GF-D8 (cell line): ENCODE measurements at places on chromosomes 7 and 10.

GRCh38 chr7:43649755-43650274, 66.9 kb downstream of the STK17A start:
- peak; percentile 82 for DNase-seq

GRCh38 chr7:99040104-99040958, 103.6 kb downstream of the SMURF1 start:
- no peak for DNase-seq

DNA sequence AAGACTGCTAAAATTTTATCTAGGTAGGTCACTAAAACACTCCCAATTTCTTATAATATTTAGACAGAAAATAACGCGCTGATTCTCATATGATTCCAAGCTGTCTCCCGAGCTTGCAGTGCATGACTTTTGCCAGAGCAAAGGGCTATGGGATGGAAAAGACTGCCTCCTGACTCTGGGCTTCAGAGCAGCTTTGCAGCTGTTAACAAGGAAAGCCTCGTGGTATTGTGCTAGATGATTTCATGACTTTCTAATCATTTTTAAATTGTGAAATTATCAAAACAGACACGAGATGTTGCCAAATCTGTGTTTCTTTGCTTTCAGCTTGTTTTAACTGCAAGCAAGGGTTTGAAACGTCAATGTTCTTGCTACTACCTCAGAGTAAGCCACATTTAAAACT, 238.3 kb downstream of the AGMO start:
- DNase-seq = no peak

GRCh38 chr7:20172736-20173334, 44.3 kb downstream of the MACC1 start:
- DNase-seq = peak; percentile 18

DNA sequence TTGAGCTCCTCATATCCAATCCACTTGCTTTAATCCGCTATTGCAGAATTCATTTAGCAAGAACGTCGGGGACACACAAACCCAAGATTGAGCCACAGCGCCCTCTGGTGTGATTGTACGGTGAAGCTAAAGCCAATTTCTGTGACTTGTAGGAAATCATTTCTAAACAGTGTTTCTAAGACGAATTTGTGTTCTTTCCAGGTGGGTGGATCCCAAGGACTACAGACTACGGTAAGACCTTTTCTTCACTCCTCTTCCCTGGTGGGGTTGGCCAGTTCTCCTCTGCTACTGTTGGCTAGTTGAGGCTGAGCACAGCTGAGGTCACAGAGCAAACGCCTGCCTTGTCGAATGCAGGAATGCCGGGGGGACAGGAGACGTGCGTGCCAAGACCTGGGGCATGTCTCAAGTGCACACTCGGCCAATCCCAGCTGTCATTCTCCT, 5.2 kb downstream of the DMBT1 start:
- DNase-seq = no peak

- no peak for DNase-seq
Measured at GRCh38 chr7:32155712-32156111, 85.5 kb upstream of the PDE1C start.

DNA sequence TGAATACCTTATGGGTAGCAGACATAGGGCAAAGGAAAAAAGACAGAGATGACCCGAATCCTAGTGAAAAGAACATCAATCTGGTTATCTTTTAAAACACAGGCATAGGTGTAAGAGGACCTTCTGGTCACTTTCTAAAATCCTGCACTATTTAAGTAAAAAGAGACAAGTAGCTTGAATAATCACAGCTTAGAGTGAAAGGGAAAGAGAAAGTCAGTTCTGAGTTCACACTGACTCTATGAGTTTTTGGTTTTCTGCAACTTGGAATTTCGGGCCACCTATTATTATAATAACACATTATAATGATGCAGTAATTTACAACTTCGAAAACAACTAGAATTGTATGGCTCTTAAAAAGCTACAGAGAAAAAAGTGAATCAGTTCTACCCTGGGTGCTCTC, 247.8 kb downstream of the DOCK4 start:
- no peak for DNase-seq

DNA sequence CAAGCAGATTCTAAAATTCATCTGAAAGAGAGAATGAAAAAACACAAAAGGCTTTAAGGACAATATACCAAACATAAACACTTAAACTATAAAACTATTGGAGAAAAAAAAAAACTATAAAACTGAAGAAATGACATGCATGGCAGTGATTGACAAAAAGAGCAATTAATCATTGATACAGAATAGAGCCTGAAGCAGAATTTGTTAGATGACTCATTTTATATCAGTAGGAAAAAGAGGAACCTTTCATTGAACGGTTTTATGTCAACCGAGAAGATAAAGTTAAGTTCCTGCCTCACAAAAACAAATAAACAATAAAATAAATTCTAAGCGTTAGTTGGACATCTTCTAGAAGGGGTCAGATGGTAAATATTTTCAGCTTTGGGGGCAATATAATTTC, 23.3 kb downstream of the NPY start:
- DNase-seq = no peak

GRCh38 chr7:139095194-139095659, 14.3 kb downstream of the ZC3HAV1 start:
- DNase-seq = peak; percentile 94

- no peak for DNase-seq
Measured at GRCh38 chr7:43155636-43156035, 43.2 kb downstream of the HECW1 start.

DNA sequence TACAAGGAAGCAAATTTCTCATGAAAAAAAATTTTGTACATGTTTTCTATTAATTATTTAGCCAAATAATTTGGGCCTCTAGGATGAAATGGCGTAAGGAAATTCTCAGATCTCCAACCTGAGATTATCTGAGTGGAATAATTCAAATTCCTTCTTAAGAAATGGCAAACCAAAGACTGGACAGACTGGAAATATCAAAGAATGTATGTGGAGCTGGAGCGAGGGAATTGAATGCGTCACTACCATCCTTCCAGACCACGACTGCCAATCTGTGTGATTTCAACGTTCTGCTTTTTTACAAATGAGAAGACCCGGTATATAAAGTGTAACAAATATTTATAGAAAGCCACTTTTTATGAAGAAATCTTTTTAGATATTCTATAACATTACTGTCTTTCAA, 12.4 kb upstream of the BLNK start:
- DNase-seq = no peak

DNA sequence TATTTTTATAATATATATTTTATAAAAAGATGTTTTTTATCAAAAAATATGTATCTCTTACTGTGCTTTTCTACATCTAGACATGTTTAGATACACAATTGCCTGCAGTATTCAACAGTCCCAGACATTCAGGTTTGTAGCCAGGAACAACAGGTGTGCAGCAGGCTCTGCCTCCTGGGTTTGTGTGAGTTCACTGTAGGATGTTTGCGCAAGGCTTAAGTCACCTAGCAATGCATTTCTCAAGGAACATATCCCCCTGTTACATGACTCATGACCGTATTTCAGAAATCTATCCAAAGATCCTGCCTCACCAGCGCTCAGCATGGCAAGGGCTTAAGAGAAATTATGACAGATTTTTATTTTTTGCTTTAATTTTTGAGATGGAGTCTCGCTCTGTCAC, 41.5 kb downstream of the PITRM1 start:
- no peak for DNase-seq

DNA sequence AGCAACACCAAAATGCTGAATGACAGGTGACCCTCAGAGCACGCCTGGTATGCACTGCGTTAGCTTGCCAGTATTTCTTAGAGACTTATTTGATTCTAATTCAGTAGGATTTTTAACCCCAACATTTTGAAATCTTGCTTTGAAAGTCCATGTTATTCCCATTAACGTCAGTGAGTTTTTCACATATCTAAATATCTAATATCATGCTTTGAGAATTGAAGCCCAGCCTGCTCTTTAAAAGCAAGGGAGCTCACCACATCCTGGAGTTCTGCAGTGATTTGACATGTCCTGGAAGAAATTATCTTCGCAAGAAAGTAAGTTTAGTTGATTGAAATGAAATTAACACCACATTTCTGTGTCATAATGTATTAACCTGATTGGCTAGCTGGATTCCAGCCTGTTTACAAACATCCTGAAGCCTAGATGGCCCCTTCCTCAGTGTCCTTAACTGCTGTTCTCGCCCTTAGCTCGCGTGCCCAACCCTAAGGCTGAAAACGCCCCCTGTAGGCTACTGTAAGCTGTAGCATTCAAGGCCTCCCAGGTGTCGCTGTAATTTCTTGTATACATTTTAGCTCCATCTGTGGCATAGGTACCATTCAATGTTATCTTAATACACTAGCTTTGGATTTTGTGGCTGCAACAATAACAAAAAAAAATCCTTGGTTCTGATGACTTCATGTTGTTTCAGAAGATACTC, 191.5 kb downstream of the MGMT start:
- no peak for DNase-seq

GRCh38 chr7:53768186-53768585, 732.8 kb downstream of the POM121L12 start:
- DNase-seq = no peak

- DNase-seq = no peak
Measured at GRCh38 chr10:61343796-61344195, 109.4 kb downstream of the TMEM26 start.

DNA sequence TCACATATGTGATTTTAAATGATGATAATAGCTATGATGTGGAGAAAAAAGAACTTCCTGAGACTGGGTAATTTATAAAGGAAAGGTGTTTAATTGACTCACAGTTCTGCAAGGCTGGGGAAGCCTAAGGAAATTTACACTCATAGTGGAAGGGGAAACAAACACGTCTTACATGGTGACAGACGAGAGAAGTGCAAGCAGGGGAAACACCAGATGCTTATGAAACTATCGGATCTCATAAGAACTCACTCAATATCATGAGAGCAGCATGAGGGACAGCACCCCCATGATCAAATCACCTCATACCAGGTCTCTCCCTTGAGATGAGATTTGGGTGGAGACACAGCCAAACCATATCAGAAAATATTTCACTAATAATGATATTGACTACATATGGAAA, 4.1 kb upstream of the LIPN start:
- DNase-seq = no peak
